ENCODE measurements at places on chromosomes 11 and 22.
A peak's percentile ranks its signal among the peaks of the same experiment; 100 is the strongest.

DNA sequence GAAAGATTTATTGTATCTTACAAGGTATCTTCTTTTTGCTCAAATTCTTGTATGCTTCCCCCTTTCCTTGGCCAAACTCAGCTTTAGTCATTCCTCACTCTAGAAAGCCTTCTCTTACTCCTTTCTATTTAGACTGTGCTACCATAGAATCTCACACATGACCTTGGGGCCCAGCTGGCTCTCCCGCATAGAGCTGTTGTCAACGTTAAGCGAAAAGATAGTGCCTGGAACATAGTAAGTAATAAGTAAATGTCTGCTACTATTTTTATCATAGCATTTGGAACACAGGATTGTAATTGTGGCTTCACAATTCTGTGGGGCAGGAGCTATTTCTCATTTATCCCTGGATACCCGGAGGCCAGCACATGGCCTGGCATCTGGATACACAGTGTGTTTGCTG is 38.9 kb upstream of the OR4B1 start:
- DNase-seq, result no peak

- DNase-seq, result no peak
These were observed 46.4 kb downstream of the HIPK3 start for GRCh38 chr11:33303541-33303940.

DNA sequence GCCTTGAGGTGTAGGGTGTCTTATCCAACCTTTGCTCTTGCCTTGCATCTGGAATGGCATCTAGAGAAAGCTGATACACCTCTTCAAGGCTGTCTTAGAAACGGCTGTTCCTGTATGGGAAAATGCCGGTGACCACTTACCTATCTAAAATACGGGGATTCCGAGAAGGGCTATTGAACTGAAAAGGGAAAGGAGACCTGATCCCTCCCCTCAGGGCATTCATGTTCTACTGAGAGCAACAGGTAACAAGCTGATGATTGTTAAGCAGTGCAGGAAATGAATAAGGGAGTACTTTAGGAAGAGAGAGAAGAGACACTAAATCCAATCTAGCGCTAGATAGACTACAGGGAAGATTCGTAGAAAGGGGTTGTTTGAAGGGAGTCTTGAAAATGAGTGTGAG is 1388.1 kb downstream of the FAM181B start:
- no peak for DNase-seq

DNA sequence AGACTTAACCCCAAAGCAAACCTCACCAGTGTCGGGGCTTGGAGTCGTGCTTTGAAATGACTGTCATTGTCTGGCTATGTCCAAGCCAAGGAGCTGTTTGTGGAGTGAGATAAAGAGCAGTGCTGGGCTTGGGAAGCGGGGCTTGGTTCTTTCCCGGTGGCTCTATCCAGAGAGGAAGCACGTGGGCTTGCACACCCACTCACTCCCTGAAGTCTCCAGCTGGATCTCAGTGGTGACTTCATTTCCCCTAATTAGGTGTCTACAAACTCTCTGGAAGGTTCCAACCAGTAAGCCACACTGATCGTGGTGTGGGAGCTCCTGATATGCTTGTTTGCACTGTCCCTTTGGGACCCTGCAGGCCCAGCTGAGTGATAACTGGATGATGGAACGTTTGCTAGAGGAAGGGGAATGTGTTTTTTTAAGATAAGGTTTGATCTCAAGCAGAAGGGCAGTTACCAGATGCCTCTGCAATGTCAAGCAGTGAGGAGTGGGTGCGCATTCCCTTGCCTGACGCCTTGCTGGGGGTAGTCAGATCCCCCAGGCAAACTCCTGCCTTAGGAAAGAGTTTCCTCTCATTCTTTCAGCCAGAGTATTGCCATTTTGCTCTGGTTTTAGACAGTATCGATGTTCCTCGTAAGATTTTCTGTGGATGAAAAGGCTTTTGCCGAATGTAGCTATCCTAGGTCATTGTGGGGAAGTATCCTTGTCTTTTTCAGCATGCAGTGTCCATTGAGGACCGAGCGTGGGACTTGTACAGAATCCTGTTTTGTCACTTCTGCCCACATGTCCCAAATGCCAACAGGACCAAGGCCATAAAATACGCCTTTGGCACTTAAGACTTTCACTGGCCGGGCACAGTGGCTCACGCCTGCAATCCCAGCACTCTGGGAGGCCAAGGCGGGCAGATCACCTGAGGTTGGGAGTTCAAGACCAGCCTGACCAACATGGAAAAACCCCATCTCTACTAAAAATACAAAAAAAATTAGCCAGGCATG is 90.9 kb downstream of the MICAL2 start:
- DNase-seq, result no peak

DNA sequence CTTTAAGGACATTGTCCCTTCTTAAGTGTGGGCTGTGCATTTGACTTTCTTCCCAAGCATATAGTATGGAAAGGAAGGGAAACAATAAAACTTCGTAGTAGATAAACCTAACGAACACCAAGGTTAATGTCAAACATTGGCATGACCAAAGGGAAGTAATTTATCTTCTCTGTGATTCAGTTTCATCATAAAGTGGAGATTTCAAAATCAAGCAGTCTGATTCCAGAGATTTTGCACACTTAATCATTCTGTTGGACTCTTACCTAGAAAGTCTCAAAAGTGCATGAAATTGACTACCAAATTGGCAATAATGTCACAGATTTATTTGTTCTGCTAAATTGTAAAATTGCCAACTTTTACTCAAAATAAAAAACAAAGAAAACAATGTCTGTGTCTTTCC is 559.7 kb downstream of the JRKL start:
- no peak for DNase-seq

DNA sequence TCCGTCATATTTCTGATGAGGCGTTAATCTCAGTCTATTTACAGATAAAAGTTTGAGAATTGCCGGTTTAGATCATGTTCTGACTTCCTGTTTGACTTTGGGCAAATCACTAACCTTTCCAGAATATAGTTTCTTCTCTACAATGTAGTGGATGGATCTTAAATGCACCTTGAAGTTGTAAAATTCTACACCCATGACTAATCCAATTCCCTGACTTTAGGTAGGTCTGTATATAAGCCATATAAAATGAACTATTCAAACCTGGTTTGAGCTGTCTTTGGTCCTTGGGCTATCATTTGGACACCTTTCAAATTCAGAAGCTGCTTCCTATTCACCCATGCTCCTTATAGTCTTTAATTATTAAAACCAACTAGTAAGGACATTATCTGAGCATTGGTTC is 52.2 kb upstream of the BLID start:
- no peak for DNase-seq

DNA sequence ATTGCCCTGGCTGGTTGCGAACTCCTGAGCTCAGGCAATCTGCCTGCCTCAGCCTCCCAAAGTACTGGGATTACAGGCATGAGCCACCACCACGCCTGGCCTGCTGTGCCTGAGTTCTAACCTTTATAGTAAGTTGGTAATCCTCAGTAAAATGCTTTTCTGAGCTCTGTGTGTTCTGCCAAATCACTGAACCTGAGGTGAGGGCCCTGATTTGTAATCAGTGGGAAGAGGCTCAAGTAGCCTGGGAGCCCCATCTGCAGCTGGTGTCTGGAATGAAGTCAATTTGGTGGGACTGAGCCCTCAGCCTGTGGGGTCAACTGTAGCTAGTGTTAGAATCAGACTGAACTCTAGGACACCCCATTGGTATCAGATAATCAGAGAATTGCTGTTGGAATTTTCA is 72.6 kb upstream of the PARVG start:
- DNase-seq, result no peak

GRCh38 chr11:119100994-119101758 is 477 bp downstream of the DPAGT1 start:
- DNase-seq, result peak; percentile 45

DNA sequence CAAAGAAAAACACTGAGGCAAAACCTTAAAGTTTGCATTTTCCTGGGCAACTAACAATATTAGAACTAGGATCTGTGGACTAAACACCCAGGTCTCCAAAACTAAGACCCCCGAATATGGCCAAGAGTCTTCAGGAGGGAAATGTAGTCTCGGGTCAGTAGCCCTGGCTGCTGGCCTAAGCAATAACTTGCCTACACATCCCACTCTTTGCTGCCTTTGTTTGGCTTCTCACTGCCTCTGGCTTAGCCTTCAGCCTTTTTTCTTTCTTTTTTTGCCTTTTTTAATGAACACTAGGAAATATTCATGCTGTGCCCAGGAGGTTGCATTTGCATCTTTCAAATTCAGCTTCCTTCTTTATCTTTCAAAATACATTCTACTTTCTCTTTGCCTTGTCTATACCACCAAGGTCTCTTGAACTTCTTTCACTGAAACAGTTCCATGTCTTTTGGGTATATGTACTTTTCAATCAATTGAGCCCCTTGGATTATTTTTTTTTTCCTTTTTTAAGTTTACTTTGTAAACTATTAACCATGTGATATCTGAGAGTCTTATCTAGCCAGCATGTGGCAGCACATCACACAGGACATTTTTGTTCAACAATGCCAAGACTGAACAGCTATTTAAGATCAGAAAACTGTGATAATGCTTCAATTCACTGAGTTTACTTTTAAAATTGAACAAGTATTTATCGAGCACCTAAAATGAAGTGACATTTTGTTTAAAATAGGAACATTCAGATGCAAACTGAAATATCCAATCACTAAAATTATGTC is 165.0 kb upstream of the TRPC6 start:
- DNase-seq, result no peak

DNA sequence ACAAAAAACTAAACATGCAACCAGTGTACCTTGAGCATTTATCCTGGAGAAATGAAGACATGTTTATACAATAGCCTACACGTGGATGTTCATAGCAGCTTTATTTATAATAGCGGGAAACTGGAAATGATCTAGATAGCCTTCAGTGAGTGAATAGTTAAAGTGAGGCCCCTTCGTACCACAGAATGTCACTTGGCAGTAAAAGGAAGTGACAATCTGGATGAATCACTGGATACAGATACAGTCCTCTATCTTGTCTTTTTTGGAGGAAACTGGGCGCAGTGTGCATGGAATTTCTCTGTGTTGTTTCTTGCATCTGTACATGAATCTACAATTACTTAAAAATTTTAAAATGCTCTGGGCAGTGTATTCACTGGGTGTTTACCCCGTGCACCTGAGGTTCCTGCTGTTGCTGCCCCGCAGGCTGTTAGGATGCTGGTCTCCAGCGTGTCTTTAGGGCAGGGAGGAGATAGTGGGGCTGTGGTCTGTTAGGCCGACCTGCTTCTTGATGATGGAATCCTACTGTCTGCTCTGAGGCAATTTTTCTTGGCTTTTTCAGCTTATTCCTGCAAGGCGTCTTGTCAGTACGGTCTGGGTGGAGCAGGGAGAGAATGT is 23.2 kb downstream of the DERL3 start:
- no peak for DNase-seq

DNA sequence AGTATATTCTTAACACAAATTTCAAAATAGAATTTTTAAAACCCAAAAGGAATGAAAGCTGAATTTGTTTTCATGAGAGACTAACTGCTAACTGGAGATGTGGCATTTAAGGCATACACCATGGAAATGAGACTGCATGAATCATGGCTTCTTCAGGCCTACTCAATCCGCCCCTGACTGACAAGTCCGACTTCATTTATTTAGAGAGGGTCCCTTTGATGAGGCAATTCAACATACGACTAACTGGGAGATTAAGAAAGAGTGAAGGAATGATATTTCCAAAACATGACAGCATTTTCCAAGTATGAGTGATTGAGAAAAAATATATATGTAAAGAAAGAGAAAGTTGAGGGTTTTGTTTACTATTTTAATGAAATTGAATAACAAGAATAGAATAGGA is 720.1 kb downstream of the DLG2 start:
- no peak for DNase-seq

DNA sequence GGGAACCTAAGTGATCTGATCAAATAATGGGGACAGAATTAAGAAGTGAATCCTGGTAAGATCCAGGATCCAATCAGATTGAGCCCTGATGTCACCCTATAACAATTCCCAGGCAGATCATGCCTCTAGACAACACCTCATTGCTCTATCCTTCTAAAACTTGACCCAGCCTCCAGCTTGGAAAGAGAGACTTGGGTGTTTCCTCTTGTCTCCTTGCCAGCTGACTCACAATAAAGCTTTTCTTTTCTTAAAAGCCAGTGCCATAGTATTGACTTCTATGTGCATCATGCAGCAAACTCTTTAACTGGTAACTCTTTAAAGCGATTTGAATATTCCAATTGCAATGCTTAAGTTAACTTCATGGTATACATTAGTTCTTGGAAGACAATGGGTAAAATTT is 109.6 kb upstream of the CHORDC1 start:
- no peak for DNase-seq

DNA sequence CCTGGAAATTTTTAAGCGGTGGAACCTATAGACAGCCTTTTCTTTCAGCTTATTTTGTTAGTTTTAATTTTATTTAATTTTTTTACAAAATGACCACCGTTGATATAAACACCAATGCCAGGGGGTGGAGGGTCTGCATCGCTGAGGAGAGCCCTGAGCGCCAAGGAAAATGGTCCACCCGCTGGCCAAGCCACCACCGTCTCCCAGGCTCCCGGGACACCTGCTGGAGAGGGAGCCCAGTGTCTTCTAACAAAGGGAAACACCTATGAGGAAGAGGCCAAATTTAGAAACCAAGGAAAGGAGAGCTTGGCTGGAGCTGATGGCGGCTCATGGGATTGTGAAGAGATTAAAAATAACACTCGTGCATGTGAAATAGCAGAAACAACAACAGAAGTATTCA is 288 bp upstream of the KRTAP5-8 start:
- no peak for DNase-seq

DNA sequence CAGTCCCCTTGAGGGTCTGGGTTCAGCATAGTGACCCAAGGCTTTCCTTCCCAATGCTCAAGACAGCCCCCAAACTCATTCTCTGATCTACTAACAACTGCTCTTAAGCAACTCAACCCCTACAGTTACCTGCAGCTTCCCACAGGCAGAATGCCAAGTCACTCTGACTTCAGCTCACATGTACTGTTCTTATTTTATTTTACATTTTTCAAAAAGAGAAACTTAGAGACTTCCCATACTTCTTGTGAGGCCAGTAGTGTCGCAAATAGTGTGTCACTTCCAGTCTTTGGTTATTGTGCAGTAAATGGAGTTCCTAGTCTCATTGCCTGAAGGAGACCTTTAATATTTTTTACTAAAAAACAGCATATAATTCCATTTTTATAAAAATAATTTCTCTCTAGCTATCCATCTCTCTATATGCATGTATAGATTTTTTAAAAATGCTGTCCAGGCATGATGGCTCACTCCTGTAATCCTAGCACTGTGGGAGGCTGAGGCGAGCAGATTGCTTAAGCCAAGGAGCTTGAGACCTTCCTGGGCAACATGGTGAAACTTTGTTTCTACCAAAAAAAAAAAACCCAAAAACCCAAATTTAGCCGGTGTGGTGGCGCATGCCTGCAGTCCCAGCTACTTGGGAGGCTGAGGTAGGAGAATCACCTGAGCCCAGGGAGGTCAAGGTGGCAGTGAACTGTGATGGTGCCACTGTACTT is 41.8 kb downstream of the ENTHD1 start:
- no peak for DNase-seq

- no peak for DNase-seq
These were observed 307.2 kb downstream of the CADM1 start for GRCh38 chr11:115197031-115197430.

- no peak for DNase-seq
These were observed 5.5 kb upstream of the NXF1 start for GRCh38 chr11:62810748-62811147.

GRCh38 chr11:100887659-100888058 is 200.6 kb downstream of the ARHGAP42 start:
- DNase-seq, result no peak

All from OCI-LY7 (cell line).